ENCODE measurements at places on chromosomes 3 and 15. TPM values are rescaled to one million over a fixed set of nuclear protein-coding genes. Genes with fewer than 3 reads are reported as not detected.

DLEC1 gene
- total RNA-seq: 0.26 TPM

KIF15 gene
- 11.0 TPM for total RNA-seq

CCDC39 gene
- total RNA-seq: 0.12 TPM

LRRC15 gene
- 0.40 TPM for total RNA-seq

ONECUT1 gene
- total RNA-seq: not detected

ATP13A5 gene
- not detected for total RNA-seq

RASGRP1 gene
- 0.12 TPM for total RNA-seq

AGBL1 gene
- not detected for total RNA-seq
